Activated CD8-positive, alpha-beta T cell treated with anti-CD3 and anti-CD28 coated beads, Interleukin-2, amount 10 ng/mL, durations not matched to agents 7 days and 5 days (primary cell): ENCODE measurements at places on chromosomes 12 and 14.

- no peak for DNase-seq
Observed at GRCh38 chr12:109637348-109637747, 63.8 kb downstream of the MVK start.

GRCh38 chr12:119227292-119227691 is 48.6 kb downstream of the HSPB8 start:
- no peak for DNase-seq

DNA sequence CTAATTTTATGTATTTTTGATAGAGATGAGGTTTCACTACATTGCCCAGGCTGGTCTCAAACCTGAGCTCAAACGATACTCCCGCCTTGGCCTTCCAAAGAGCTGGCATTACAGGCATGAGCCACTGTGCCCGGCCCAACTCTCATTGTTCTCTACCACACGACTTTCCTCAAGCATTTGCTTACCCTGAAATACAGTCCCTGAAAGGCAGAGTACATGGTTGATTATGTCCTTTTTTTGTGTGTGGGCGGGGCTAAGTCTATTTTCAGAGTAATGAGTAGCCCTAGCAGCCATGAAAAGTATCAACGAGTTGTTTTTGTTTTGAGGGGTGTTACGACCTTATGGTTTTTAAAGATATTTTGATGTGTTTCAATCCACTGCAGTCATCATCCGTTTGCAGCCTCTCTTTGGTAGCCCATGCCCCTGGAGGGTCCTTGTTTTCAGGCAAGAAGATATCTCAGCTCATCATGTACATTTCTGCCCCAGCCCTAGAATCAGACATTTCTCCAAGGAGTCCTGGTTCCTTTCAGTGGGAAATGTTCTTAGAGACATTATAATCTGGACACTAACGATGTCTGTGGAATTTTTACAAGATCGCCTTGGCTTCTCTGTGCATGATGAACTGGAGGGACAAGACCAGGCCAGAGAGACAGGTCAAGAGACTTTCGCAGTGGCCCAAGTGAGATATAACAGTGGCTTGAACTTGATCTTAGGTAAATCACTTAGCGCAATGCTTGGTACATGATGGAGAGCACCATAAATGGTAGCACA is 8.7 kb downstream of the ACACB start:
- no peak for DNase-seq

DNA sequence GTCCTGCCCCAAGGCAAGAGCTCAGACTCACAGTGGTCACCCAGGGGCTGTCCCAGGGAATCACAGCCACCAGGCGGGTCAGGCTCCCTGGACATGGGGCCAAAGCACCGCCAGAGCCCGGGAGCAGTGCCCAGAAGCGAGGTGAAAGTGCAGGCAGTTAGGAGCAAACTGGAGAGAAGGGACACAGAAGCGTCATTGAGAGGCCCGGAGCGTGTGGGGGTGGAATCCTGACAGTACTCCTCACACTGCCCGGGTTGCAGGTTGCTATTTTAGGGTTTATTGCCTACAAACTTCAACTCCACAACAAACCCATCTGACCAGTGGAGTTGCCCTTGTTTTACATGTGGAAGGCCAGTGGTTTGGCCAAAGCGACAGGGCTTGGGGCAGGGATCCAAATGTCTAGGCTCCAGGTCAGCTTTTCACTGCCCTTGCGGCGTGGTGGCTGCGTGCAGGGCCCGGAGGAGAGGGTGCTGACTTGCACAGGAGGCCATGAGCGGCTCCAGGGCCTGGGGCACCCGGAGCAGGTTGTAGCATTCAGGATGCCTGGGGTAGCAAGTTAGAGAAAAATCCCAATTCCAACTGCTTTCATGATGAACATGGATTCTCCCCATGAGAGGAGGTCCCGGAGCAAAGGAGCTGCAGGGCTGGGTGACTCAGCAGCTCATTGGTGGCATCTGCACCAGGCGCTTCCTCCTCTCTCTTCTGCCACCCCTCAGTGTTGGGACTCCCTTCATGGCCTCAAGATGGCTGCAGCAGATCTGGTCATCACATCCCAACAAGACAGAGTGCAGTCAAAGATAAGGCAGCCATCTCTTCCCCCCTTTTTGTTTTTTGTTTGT is 112.3 kb upstream of the NCOR2 start:
- DNase-seq, result no peak

DNA sequence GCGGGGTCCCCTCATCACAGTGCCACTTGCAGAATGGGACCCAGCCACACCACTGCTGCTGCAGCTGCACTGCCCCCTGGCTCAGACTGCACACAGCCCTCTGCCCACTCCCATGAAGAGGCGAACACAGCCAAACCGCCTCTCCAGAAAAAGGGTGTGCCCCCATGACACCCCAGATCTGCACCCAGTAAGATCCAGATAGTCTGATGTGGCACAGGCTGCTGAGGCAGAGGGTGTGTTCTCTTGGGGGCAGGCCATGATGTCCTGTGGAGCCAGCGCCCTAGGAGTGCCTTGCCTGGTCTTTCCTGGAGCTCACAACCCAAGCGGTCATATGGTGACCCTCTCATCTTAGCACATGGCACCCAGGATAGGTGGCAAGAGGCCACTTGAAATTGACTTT is 44.4 kb downstream of the SLC8B1 start:
- DNase-seq, result no peak
